ENCODE measurements at places on chromosomes 13 and 19.

GRCh38 chr19:8404391-8405151, 8.5 kb upstream of the MARCHF2 start:
- no peak for DNase-seq

DNA sequence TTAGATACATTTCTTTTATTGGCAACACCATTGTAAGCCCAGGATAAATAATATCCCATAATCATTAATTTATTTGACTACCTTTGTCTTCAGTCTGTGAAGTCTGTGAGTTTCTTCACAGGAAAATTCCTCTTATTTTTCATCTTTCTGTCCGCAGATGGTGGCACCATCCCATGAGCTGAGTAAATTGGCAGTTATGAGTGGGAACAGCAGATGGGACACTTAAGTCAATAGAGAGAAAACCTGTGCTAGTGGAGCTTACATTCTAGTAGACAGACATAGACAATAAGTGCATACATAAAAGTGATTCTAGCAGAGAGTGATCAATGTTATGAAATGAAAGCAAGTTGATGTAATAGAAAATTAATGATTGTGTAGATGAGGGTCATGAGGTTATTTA, 638.2 kb upstream of the MIR17HG start:
- DNase-seq = no peak

DNA sequence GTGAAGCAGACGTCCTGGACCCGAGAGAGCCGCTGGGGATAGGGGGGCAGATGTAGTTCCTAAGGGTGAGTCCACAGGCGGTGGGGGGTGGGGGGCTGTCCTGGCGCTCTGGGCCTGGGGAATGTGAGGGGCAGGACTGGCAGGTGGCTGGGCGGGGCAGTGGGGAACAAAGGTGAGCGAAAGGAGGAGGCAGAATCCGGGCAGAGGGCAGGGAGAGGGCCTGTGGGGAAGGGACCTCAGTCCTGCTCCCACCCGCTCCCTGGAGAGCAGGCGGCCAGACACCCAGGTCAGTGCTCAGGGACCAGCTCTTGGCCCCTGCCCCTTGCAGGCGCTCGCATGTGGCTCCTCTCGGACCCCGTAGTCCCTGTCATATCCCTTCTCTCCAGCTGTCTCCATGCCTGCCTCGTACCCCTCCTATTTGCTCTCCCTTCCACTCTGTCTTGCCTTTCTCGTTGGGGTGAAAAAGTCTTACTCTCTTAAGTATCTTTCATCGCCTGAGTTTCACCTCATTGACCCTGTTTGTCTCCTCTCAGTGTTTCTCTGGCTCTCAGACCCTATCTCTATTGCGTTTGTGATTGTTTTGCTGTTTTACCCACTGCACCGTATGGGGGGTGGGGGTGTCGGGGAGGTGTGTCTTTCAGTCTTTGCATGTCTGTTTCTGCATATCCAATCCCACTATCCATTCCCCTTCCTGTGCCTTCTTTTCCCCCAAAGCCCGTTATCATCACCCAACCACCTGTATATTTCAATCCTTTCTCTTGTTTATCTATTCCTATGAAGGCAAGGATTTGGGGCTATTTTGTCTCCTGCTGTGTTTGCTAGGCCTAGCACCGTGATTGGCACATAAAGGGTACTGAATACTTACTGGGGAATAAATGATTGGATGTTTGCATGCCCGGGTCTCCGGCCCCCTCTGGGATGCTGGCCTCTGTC, 5.8 kb downstream of the SPHK2 start:
- no peak for DNase-seq

GRCh38 chr13:106906426-106906996, 338.6 kb upstream of the ARGLU1 start:
- no peak for DNase-seq

- no peak for DNase-seq
These were observed 250.9 kb downstream of the DLEU7 start for GRCh38 chr13:50592412-50593155.

- peak; percentile 62 for DNase-seq
These were observed 22.2 kb upstream of the SERPINE3 start for GRCh38 chr13:51317262-51317661.

GRCh38 chr19:29974701-29975100, 32.7 kb downstream of the URI1 start:
- no peak for DNase-seq

GRCh38 chr13:41365631-41366030, 54.6 kb downstream of the NAA16 start:
- DNase-seq = no peak

GRCh38 chr19:1270213-1270853, 1.2 kb downstream of the CIRBP start:
- DNase-seq = peak; percentile 66

DNA sequence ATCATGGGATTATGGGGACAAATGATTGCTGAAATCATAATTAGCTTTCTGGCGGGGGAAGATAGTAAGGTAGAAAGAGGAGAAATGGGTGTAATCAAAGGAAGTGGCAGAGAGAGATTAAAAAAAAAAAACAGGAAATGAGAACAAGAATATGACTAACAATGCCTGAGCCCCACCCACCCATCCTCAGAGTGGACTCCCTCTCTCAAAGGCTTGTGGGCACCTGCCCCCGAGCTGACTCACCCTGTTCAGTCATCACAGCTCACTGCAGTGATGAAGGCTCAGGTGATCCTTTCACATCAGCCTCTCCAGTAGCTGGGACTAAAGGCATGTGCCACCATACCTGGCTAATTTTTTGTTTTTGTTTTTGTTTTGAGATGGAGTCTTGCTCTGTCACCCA, 26.4 kb upstream of the TPT1 start:
- peak; percentile 66 for DNase-seq

DNA sequence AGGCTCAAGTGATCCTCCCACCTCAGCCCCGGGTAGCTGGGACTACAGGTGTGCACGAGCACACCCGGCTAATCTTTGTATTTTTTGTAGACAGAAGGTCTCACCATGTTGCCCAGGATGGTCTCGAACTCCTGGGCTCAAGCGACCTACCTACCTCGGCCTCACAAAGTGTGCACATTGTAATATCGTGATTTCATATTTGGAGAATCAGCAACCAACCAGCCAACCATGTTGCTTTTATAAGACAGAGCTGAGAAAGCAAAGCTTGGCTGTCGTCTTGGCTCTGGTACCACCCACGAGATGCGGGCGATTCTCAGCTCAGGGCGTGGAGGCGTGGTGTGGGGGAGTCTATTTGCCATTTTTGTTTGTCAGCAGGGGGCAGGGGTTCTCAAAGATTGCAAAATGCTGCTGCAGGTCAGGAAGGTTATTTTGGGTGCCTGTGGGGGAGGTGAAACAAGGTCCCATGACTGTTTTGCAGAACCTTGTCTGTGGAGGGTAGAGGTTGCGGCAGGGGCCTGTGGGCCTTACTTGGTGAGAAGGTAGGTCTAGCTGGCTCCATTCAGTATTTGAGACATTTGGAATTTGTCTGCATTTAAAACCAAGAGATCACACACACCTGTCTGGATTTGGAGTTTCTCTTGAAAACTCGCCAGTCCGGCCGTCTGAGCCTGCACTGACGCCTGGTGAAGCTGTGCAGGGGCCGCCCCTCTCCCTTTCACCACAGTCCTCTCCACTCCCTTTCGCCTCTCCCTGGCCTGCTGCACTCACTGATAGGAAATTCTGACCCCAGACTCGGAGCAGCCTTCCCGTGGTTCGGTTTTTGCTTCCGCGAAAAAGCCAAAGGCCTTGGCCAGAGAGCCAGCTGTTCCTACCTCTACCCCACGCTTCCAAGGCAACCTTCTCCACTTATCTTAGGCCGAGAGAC, 15.4 kb downstream of the TNFAIP8L1 start:
- no peak for DNase-seq

GRCh38 chr13:20477394-20477793, 48.3 kb downstream of the CRYL1 start:
- no peak for DNase-seq

GRCh38 chr13:36998624-36999041, 507 bp downstream of the ALG5 start:
- peak; percentile 71 for DNase-seq

GRCh38 chr13:75372517-75372916, 109.5 kb downstream of the TBC1D4 start:
- DNase-seq = peak; percentile 78

- DNase-seq = no peak
These were observed 69.1 kb upstream of the GPR12 start for GRCh38 chr13:26829716-26830115.

GRCh38 chr19:11142528-11143171, 12.9 kb downstream of the SPC24 start:
- no peak for DNase-seq

DNA sequence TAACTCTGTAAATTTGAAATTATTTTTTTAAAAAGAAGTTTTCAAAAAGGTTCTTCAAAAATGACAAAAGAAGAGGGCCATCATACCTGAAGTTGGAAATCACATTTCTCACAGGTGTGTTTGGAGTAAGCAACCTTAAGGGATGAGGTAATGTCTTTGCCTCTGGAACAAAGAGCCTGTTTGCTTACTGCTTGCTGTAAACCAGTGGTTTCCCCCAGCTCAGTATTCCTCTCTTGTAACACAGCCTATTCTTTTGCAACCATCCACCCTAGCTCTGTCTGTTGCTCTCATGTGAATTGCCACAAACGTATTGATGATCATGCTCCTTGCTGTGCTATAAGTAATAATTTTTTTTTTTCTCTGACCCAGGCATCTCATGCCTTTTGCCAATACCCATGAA, 38.1 kb downstream of the UCHL3 start:
- DNase-seq = no peak

GRCh38 chr19:32346901-32347300, 1.5 kb downstream of the ZNF507 start:
- DNase-seq = no peak

DNA sequence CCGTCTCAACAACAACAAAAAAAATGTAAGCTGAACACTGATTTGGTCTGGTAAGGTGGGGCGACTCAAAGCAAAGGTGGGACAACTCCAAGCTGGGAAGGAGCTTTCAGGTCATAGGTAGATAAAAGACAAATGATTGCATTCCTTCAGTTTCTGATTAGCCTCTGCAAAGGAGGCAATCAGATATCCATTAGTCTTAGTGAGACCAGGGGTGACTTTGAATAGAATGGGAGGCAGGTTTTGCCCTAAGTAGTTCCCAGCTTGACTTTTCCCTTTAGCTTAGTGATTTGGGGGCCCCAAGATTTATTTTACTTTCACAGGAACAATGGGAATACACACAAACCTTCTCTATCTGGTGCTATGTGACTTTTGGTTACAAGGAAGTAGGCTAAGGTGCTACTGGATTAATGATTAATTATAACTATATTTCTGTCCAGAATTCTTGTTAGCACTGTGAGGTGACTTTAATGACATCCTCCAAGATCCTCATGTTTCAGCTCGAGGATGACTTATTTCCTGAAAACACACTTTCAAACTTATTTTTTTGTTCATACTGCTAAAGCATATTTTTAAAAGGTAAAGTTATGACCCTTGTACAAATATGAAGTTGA, 10.6 kb upstream of the MTRF1 start:
- DNase-seq = no peak

GRCh38 chr19:10111405-10111811, at the start of gene P2RY11:
Gene P2RY11, plus strand, starts transcription at chr19:10111693. Its CDS starts 29 bp downstream, at chr19:10111722.
- DNase-seq = peak; percentile 70

DNA sequence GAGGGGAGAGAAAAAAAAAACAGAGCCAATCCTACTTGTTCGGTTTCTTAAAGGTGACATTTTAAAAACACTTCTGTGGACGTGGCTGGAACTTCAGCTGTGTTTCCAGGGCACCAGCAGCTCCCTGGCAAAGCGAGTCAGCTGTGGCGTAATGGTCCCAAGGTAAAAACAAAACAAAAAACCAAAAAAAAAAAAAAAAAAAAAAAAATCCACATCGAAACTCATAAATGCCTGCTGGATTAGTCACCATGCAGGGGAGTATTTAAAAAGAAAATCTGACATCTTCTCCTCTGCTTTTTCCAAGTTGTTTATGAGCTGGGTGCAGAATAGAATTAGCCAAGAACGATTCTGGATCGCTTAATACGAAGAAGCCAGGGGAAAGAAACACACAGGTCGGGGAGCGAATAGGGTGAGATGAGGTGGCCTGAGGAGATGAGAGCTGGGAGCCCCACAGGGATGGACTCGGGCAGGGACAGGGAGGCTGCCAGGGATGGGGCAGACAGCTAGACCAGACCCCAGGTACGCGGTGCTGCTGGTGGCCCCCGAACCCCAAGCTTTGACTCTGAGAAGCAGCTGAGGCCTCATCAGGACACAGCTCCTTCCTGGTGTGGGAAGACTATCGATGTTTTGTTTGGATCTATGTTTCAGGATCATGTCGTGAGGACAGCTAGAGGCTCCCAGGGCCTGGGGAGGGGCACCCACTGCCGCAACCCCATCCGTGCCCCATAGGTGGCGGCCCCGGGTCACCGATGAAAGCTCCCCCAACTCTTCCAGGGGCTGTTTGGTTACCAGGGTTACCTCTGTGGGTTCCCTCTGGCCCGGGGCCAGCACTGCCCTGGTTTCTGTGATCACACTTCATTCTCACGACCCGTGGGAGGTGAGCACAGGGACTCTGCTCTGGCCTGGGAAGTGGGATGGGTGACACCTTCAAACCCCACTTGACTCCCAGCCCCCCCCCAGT, 3.1 kb upstream of the CTXN1 start:
- peak; percentile 83 for DNase-seq

DNA sequence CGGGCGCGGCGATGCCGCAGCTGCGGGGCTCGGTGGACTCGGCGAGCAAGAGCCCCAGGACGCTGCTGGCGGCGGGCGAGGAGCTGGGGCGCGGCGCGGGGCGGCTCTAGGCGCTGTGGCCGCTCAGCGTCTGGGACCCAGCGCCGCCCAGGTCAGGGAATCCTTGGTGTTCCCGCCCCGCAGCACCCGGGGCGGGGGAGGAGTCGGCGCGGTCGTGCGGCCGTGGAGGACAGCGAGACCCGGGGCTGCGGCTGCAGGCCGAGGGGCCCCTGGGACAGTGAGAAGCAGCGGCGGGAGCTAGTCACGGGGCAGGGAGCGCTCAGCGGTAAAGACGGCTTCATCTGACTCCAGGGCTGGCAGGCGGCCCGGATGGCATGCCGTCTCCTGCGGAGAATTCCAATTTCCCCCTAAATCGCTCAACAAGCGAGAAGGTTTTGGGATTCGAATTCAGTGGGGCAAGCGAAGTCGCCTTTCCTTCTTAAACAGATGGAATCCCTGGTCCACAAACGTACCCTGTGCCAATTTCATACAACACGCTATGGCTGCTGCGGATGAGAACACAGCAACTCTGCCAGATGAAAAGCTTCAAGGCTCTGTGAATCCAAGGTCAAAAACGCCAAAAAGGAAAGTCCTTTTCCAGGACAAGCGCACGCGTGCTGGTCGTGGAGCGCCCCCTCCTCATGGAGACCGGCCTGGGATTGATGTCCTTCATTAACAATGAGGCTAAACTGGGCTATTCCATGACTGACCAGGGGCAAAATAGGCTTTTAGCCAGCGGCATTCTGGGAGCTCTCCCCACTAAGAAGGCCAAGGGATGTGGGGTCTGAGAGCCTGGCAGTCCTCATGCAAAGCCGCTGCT, 4.2 kb upstream of the ZSCAN4 start:
- DNase-seq = no peak

DNA sequence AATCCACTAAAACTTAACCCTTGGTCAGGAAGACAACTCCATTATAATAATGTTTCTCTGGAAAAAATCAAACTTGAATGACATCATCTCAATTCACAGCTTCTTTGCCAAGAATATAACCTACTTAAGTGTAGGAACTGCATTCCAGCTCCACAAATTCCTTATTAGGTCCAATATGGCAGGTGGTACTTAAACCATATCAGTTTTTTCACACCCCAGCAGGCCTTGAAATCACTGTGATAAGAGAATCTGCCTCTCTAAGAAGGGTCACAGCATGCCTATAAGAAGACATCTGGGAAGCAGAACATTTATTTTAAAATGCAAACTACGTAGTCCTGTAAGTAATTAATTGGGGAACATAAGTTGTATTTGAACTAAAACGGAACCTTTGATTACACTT, 687.8 kb downstream of the DIAPH3 start:
- DNase-seq = no peak

Data from Karpas-422 (cell line).